ENCODE measurements at places on chromosomes 1 and 21. TPM values are rescaled to one million over a fixed set of nuclear protein-coding genes. Genes with fewer than 3 reads are reported as not detected.

Gene RGS8
- polyA plus RNA-seq: 0.02 TPM

Gene ARID4B
- 10.8 TPM for polyA plus RNA-seq

Gene PLA2G2C
- polyA plus RNA-seq: 0.02 TPM

- DNase-seq: no peak
Observed at GRCh38 chr1:43705334-43705733, 2.0 kb upstream of the ST3GAL3 start.

Gene FCRL2
- not detected for polyA plus RNA-seq

DNA sequence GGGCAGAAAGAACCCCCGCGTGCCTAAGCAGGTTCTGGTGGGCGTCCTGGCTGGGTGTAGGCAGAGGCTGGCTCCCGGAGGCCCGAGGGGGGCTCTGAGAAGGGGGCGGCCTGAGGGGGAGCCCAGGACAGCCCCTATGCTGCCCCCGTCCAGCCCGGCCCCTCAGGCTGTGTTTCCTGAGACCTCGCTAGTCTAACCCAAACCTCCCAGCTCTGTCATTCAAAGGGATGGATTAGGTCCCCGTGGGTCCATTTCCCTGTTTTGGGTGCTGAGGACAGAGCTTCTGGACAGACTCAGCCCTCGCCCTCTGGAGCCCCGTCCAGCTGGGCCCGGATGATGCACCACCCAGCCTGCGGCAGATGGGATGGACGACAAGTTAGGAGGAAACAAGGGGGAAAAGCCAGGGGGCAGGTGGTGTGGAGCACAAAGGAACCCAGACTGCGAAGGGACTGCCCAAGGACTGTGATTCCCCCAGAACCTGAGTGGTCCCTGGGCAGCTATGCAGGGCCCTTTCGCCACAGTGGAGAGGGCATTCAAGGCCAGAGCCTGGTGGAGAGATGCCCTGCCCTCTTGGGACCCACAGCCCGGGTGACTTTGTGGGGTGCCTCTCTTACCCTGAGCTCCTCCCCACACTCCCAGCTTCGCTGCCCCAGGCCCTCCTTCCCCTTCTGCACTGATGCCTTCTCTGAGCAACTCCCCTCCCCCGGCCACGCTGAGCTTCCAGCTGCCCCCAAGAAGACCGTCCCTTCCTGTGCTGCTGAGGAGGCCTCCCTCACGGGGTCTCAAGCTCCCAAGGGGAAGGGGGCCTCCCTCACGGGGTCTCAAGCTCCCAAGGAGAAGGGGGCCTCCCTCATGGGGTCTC is 2.8 kb downstream of the HES4 start:
- DNase-seq: peak; percentile 59

DNA sequence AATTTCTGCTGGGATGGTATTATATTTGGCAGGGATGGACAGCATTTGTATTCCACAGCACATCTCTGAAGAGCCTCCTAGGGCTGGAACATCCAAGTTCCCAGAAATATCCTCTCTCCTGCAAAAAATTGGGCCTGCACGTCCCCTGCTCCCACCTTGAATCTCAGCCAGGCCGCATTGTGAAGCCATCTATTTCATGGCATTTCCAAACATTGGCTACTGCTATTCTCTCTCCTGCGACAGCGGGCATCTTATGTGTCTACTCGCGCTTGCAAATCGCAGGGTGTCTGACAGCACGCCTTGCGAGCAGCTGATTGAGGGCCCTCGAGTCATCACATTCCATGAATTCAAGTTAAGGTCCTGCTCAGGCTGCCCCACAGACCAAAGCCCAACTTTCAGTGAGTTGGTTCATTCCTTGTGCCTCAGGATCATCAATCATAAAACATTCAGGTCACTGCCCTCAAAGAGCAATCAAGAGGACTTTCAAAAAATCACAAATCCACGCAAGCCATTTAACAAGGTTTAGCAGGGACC is 15.8 kb downstream of the RGS8 start:
- no peak for DNase-seq

Gene ADCY10
- polyA plus RNA-seq: 0.20 TPM
